ENCODE measurements at places on chromosomes 7 and 10. TPM values are rescaled to one million over a fixed set of nuclear protein-coding genes. Genes with fewer than 3 reads are reported as not detected.

DNA sequence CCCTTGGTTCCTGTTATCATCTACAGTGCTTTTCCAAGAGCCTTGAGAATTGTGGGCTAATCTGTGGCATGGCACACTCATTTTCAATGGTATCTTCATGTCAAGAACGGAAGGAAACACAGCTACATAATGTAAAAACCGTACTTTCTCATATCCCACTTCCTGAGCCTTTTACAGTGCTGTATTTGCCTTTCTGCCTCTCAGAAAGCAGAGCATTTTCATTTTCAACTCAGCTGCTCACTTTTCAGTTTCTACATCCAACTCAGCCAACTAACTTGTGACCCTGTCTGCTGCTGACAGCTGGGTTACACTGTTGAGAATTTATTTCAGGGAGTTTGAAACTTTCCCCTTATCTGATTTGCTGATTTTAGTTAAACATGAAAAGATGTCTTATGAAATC is 875.8 kb upstream of the KCND2 start:
- H3K4me1 ChIP-seq: no peaks in the 10 kb centered on the region
- no peaks in the 10 kb centered on the region for H3K36me3 ChIP-seq
- no peaks in the 10 kb centered on the region for H3K27me3 ChIP-seq
- no peak overlapping the region for H3K27ac ChIP-seq

- peak; percentile 26 for DNase-seq
- H3K4me3 ChIP-seq: peak overlapping the region; percentile 43
- no peaks in the 10 kb centered on the region for H3K36me3 ChIP-seq
- no peaks in the 10 kb centered on the region for H3K27me3 ChIP-seq
- peak overlapping the region; percentile 65 for H3K27ac ChIP-seq
- H3K4me1 ChIP-seq: peaks cover under 1% of the 10 kb centered on the region
Measured at GRCh38 chr10:24209946-24210491, 1.1 kb downstream of the KIAA1217 start.

GRCh38 chr7:67484244-67484751 is 487.7 kb downstream of the TYW1 start:
- DNase-seq: peak; percentile 22
- no peak overlapping the region for H3K27ac ChIP-seq
- no peaks in the 10 kb centered on the region for H3K27me3 ChIP-seq
- no peaks in the 10 kb centered on the region for H3K36me3 ChIP-seq
- no peak overlapping the region for H3K4me3 ChIP-seq

GRCh38 chr10:7007600-7008190 is 403.1 kb downstream of the SFMBT2 start:
- no peak overlapping the region for H3K4me3 ChIP-seq
- H3K4me1 ChIP-seq: no peaks in the 10 kb centered on the region
- H3K36me3 ChIP-seq: no peaks in the 10 kb centered on the region
- no peak for DNase-seq

GRCh38 chr7:149334930-149335329 is 72.9 kb downstream of the ZNF783 start:
- H3K4me3 ChIP-seq: no peak overlapping the region
- H3K27me3 ChIP-seq: no peaks in the 10 kb centered on the region
- DNase-seq: no peak
- no peak overlapping the region for H3K27ac ChIP-seq

- no peak overlapping the region for H3K4me3 ChIP-seq
- no peaks in the 10 kb centered on the region for H3K4me1 ChIP-seq
- no peak for DNase-seq
- H3K27ac ChIP-seq: no peak overlapping the region
Measured at GRCh38 chr7:77348371-77348813, 67.8 kb downstream of the GSAP start.

DNA sequence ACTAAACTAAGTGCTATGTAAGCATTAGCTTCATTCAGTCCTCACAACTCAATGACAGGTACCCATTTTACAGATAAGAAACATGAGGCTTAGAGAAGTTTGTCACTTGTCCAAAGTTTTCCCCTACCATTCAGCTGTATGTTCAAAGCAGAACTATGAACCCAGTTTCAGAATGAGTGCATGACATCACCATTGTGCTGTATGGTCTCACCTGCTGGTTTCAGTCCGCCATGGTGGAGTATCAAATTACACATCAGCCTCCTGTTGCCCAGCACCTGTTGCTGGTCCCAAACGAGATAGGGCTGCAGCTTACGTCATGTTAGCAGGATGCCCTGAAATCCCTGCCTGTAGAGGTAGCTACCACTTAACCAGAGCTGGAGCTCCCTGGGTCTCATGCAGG is 95.0 kb downstream of the DYNC1I1 start:
- no peaks in the 10 kb centered on the region for H3K27me3 ChIP-seq
- no peak overlapping the region for H3K27ac ChIP-seq
- no peak for DNase-seq
- H3K36me3 ChIP-seq: no peaks in the 10 kb centered on the region
- no peak overlapping the region for H3K4me3 ChIP-seq

DNA sequence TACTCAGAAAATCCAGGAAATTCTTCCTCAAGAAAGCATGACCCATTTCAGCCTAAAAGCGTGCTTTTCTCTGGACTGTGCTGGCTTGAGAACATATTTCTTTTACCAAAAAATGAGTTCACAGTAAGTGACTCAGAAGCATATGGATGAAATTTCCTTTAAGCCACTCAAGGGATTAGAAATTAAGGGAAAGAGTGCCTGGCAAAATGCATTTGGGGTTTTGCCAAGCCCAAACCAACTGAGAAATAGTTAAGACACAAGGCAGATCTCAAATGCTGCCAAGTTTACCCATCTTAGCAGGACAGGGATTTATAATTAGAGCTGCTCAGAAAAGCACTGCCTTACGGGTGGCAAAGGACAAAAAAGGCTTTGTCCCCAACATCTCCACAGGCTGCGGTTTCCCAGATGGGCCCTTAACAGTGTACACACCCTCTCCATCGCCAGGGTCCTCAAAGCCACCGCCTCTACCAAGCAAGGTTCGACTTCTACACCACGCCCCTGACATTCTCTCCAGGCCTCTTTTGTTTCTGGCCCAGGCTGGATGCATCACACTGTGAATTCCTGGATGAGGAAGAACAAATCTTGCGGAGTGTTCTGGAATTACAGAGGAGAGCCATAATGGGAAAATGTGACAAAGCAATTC is 30.1 kb upstream of the CDHR3 start:
- DNase-seq: peak; percentile 32
- no peak overlapping the region for H3K4me3 ChIP-seq
- H3K27me3 ChIP-seq: no peaks in the 10 kb centered on the region
- H3K36me3 ChIP-seq: no peaks in the 10 kb centered on the region

DNA sequence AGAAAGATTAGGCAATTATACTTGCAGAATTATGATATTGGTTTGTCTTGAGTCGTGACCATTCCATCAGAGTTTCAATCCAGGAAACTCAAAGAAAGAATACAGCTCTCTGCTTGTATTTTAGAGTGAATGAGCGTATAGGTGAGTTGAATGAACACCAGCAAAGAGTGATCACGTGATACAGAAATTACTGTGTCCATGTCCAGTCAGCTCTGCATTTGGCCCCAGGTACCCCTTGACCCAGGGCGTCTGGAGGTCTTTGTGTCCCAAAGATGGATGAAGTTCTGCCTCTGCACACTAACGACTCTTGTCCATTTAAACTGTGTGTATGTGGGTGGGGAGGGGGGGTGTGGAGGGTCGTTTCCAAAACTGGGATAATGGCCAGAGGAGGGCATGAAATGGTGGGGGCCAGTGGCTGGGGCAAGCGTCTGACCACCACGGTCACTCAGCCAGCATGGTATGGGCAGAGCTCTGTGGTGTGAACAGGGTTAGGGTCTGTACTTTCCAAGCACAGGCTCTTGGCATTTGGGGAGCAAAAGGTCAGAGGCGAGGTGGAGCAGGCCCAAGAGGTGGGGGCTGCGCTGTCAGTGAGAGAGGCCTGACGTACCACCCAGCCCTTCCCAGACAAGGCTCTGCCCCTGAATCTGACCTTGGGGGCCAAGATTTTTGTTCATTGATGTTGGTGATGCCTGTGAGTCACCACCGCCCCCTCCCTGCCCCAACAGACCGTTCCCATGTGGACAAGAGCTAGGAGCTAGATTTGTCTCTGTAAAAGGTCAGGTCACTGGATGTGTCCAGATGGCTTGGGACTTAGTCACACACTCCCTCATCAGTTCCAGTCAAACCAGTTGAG is 1.4 kb downstream of the PTPRE start:
- no peak for DNase-seq
- H3K27me3 ChIP-seq: no peaks in the 10 kb centered on the region
- H3K4me1 ChIP-seq: peaks cover 8% of the 10 kb centered on the region
- H3K36me3 ChIP-seq: no peaks in the 10 kb centered on the region
- peak overlapping the region; percentile 85 for H3K27ac ChIP-seq

- DNase-seq: no peak
- H3K36me3 ChIP-seq: peaks cover 8% of the 10 kb centered on the region
- H3K27ac ChIP-seq: no peak overlapping the region
- no peak overlapping the region for H3K4me3 ChIP-seq
- H3K27me3 ChIP-seq: no peaks in the 10 kb centered on the region
Measured at GRCh38 chr7:100342765-100343164, 15.2 kb upstream of the PILRB start.

DNA sequence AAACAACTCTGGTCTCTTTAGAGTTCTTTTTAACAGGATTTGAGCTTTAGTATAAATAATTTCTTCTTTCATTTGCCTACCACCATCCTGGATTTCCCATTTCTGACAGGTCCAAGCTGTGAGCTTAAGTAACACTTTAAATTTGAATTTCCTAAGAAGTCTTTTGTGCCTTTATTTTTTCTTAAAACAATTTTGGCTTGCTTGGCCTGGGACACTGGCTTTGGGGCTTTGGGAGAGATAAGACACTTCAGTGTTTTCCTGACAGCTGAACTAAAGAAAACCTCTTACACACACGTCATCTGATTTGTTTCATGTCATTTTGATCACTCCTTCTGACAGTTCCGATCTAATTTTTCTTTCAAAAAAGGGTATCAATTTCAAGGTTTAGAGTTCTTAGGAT is 121.3 kb upstream of the BMPER start:
- no peak overlapping the region for H3K27ac ChIP-seq
- no peaks in the 10 kb centered on the region for H3K36me3 ChIP-seq
- no peaks in the 10 kb centered on the region for H3K4me1 ChIP-seq
- H3K27me3 ChIP-seq: no peaks in the 10 kb centered on the region

DNA sequence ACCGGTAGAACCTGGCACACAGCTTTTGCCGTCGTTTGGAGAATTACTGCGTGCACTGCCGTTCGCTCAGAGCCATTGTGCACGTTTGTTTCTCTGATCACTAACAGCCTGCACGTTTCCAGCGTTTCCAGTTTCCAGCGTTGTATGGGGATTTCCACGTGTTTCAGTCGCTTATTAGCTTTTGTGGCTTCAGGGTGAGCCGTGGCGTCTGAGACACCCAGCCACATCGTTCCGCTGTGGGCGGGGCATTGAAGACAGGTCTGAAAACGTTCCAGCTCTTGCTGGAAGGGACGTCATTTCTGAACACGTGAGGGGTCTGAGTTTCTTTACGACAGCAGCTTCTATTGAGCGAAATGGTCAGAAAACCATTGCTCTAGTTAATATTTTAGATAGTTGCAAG is 164.8 kb downstream of the DNAJB6 start:
- no peaks in the 10 kb centered on the region for H3K27me3 ChIP-seq
- H3K4me1 ChIP-seq: no peaks in the 10 kb centered on the region
- DNase-seq: no peak
- H3K36me3 ChIP-seq: no peaks in the 10 kb centered on the region

GRCh38 chr10:73073627-73074026 is 23.0 kb downstream of the P4HA1 start:
- no peak overlapping the region for H3K4me3 ChIP-seq
- no peak overlapping the region for H3K27ac ChIP-seq
- H3K36me3 ChIP-seq: peaks cover 4% of the 10 kb centered on the region
- H3K4me1 ChIP-seq: peaks cover 3% of the 10 kb centered on the region

TDRD1 gene
- 0.05 TPM for total RNA-seq

ACSM6 gene
- total RNA-seq: not detected

SPDYE6 gene
- not detected for total RNA-seq

SPDYE1 gene
- total RNA-seq: not detected

PAPSS2 gene
- total RNA-seq: 279 TPM

NUTM2E gene
- total RNA-seq: 0.08 TPM
